Activated T-cell treated with anti-CD3 and anti-CD28 coated beads for 48 hours (primary cell): ENCODE measurements at places on chromosomes 4 and X.
A peak's percentile ranks its signal among the peaks of the same experiment; 100 is the strongest.

GRCh38 chr4:1126506-1126905 lies 13.1 kb upstream of the RNF212 start:
- no peak for DNase-seq

GRCh38 chrX:15908603-15909290 lies 54.1 kb upstream of the AP1S2 start:
- no peak for DNase-seq

GRCh38 chrX:45710081-45710801 lies 509.6 kb upstream of the DIPK2B start:
- peak; percentile 42 for DNase-seq

- no peak for DNase-seq
Measured at GRCh38 chr4:96262057-96262456, 422.2 kb downstream of the PDHA2 start.

GRCh38 chrX:1535241-1536041 lies 1.5 kb downstream of the P2RY8 start:
- peak; percentile 58 for DNase-seq

DNA sequence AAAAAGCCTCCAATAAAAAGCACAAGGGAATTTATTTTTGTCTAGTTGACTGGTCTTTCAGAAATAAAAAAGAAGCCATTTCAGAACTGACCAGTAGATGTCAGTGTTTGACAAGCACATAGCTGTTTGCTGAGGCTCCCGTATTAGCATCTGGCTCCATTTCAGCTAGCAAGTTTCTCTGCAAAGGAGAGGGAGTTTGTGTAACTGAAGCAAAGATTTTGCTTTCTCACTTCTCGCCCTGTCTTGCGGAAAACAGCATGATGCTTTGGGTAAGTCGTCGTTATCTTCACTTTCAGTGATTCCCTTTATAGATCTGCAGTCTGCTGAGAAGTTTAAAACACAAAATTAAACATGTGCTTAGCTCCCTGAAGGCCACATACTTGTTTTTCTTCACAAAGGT lies 85.5 kb downstream of the CT47B1 start:
- no peak for DNase-seq

GRCh38 chr4:78520808-78521226 lies 30.8 kb upstream of the ANXA3 start:
- no peak for DNase-seq

DNA sequence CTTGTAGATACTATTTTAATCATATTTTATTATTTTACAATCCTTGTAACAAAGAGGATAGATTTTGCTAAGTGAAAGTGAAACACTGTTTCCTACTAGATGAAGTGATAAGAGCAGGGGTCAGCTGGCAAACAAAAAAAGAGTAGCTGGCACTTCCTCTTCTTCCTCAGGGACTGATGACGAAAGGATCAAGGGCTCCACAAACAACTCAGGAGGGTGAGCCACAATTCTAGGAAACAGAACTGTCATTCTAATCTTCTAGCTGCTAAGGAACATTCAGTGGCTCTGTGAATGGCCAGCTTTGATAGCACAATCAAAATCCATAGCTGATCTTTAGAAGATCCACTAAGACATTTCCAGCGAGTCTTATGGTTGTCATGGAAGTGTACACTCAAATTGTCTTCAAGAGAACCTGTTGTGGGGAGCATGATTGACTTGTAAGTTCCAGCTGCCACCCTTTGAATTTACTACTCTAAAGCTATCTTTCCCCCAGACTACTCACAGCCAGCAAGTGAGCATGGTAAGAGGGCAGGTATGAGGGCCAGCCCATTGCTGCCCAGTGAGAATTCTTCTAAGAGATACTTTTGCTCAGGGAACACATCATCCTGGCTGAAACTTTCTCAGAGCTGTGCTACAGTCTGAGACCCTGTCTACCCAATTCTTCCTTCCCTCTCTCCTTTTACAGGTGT lies 275.7 kb upstream of the RASGEF1B start:
- no peak for DNase-seq

DNA sequence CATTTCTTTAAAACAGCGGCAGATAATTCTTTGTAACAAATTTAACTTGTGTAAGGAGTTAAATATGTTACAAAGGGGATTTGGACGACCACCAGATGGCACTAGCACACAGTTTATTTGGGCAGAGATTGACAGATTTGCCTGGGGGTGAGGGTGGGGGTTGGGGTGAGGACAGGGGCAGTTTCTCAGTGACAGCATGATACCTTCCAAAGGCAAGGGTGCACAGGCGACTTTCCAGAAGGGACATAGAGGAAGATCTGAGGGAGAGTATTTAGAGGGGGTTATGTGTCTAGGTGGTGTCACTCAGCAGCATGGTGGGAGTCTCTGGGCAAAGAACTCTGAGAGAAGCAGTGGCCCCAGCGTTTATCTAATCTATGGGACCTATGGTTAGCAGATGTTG lies 9.6 kb upstream of the TMA16 start:
- DNase-seq: peak; percentile 18

DNA sequence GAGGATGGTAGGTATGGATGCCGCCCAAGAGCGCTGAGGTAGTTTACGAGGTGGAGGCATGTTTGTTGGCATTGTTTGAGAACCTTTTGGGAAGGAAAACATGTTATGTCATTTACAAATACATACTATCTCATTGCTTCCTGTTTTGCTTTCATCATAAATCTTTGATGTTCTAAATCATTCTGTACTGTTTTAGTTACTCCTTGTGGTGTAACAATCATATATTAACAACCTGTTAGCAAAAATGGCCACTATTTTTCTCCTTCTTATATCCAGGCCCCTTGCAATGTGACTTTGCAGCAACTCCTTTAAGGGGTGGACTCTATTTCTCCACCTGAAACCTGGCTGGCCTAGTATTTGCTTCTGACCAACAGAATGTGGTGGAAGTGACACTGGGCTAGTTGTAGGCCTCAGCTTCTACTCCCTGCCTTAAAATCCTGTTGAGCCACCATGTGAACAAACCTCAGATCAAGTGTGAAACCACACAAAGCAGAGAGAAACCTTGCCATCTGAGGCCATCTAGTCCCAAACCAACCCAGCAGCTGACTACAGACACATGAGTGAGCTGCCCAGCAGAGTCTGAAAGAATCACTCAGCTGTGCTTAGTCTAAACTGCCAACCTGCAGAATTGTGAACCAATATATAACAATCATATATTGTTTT lies 15.8 kb upstream of the CXorf38 start:
- no peak for DNase-seq

DNA sequence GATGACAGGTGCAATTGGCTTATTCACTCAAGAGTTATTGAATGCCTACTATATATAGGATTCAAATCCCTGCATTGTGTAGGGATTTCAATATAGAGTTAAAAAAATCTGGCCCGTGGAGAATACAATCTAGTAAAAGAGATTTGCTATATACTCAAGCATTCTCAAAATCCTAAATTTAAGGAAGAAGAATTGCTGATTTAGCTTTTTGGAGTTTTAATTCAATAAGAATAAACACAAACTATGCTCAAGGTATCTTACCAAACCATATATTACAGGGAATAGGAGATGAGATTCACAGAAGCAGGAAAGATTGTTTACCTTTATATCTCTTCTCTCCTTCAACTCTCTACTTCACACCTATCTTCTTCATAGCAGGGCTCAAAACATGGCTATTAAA lies 476.8 kb downstream of the PACRGL start:
- no peak for DNase-seq

DNA sequence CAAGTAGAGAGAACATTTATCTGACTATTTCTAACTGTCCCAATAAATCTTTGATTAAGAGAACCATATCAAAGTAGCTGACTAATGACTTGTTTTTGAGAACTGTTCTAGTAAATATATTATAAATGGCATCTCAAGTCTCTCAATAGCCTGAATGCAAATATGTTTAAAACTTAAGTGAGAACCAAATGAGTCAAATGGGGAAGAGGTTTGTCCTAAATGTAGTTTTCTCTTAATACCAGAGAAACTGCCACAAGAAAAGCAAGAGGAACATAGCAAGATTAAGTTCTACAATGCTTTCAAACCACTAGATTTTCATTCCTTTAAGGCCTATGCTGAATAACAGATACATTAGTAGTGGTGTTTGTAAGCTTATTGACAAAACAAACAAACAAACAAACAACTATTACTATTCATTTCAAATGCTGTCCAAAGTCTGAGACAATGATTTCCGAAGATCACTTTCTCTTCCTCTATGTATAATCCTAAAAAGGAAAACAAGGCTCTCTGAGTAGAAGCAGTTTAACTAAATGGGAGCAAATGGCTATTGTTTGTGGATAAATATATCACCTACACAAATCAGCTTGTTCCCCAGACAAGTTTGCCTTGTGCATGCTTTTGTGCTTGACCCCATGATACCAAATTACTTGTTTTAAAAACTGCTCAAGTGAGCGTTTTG lies 408.4 kb upstream of the EMCN start:
- no peak for DNase-seq

- no peak for DNase-seq
Measured at GRCh38 chr4:76375703-76376102, 45.2 kb downstream of the CCDC158 start.

DNA sequence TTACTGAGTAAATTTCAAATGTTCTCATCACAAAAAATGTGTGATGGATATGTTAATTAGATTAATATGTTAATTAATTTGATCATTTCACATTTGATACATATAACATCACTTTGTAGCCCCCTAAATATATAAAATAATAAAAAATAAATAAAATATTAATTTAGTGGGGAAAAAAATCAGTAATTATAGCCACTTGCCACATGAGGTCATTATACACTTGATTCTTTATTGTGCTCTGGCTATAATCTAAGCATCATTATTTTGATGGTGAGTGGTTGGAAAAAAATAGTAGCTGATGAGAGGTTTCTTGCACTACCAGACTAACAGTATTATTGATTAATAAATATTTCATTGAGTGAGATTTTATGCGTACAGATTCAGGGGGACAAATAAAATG lies 57.4 kb downstream of the DCK start:
- DNase-seq: no peak

GRCh38 chrX:17459661-17460060 lies 84.7 kb downstream of the NHS start:
- no peak for DNase-seq

GRCh38 chr4:142416121-142416520 lies 430.0 kb downstream of the INPP4B start:
- no peak for DNase-seq

DNA sequence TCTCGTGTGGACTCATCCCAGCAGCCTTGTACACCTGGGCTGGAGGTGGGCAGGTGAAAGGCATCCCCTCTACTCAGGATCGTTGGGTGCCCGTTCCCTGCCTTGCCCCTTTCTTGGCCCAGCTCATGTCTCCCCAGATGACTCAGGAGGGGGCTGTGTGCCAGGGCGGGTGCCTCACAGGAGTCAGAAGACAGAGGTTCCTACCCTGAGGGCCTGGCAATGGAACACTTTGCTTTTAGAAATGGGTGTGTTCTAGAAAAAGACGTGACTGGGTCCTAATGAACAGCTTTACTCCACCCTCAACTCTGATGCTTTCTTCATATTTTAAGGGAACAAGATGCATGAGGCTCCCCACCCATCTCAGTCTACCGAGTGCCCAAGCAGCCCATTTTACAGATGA lies 22.5 kb upstream of the TRIM2 start:
- DNase-seq: no peak

DNA sequence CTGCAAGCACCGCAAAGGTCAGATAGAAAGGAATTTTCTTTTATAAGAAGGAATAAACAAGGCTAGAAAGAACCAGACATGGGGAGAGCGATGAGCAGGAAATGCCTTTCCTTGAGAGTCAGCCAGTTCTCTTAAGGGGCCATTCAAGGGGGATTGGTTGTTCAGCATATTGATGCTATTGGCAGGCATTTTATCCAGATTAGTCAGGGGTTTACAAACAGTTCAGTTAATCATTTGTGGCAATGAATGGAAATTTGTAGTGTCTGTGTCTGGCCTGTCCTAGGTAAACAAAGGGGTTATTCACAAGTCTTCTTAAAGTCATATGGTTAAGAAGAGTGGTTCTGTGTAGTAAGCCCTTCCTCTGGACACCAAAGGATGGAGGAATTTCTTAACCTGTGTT lies 184.7 kb upstream of the FRMPD4 start:
- DNase-seq: no peak

DNA sequence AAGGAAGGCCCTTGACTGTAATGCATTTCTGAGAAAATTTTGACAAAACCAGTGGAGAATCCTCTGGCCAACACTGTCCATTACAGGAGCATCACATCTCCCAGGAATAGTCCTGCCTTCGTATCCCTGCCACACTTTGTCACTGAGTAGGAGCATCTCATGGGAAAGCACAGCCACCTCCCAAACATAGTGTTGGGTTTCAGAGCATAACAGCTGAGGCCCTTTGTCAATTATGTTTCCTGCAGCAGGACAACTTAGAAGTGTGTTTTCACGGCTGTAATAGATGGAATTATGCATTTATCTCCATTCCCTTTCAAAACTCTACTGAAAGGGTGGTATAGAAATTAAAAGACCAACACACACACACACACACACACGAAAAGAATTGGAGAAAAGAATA lies 91.1 kb upstream of the SMAD1 start:
- DNase-seq: no peak

DNA sequence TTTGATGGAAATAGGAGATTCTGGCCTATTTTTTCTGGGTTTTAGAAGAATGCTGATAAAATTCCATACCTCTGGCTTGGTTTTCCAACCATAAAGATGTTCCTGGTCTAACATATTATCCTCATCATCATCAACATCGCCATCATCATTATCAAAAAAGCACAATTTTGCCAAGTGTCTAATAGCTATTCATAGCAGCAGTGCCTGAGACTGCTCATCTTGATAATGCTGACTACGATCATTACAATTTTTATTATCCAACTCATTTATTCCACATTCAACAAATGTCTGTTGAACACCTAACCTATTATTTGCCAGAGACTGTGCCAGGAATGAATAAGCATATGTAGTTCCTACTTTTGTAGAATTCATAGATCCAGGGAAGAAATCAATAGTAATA lies 303.5 kb upstream of the GATB start:
- no peak for DNase-seq

DNA sequence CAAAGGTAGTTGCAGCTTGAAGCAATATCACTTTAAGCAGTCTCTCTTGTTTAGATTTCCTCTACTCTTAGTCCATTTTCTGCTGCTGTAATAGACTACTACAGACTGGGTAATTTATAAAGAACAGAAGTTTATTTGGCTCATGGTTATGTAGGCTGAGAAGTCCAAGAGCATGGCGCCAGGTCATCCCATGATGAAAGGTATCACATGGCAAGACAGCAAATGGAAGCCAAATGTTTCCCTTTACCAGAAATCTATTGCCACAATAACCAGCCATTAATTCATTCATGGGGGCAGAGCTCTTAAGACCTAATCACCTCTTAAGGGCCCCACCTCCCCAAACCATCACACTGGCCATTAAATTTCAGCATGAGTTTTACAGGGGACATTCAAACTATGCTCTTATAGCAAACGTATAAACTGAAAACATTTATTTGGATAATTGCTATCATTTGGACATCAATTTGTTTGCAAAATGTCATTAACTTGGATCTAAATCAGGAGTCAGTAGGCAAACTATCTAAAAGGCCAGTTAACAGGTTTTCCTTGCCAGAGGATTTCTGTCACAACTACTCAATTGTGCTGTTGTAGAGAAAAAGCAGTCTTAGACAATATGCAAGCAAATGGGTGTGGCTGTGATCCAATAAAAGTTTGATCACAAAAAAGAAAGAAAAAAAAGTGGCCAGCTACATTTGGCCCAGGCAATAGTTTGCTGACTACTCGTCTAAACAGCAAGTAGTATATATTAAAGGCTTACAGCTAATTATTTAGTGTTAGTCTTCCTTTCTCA lies 75.7 kb upstream of the GUCY1A1 start:
- DNase-seq: no peak

- no peak for DNase-seq
Measured at GRCh38 chrX:154793084-154793795, 12.0 kb downstream of the MPP1 start.
